ENCODE measurements at places on chromosomes 1 and 21. TPM values are rescaled to one million over a fixed set of nuclear protein-coding genes. Genes with fewer than 3 reads are reported as not detected.
A peak's percentile ranks its signal among the peaks of the same experiment; 100 is the strongest.

GRCh38 chr1:187167555-187167954 is 338.8 kb downstream of the PLA2G4A start:
- H3K36me3 ChIP-seq = no peaks in the 10 kb centered on the region
- no peaks in the 10 kb centered on the region for H3K4me1 ChIP-seq
- H3K27me3 ChIP-seq = no peaks in the 10 kb centered on the region
- no peak overlapping the region for H3K4me3 ChIP-seq
- DNase-seq = no peak

GRCh38 chr1:243725075-243725474 is 125.0 kb downstream of the AKT3 start:
- DNase-seq = no peak
- H3K36me3 ChIP-seq = peaks cover 4% of the 10 kb centered on the region
- no peaks in the 10 kb centered on the region for H3K27me3 ChIP-seq
- H3K4me3 ChIP-seq = no peak overlapping the region

DNA sequence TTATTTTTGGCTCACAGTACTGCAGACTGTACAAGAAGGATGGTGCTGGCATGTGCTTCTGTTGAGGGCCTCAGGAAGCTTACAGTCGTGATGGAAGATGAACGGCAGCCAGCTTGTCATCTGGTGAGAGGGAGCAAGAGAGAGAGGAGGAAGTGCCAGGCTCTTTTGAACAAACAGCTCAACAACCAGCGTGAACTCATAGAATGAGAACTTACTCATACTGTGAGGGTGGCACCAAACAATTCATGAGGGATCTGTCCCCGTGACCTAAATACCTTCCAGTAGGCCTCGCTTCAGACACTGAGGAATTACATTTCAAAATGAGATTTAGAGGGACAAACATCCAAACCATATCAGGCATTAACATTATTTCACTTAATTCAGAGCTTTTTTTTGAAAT is 84.7 kb downstream of the PKN2 start:
- DNase-seq = no peak
- peaks cover 29% of the 10 kb centered on the region for H3K36me3 ChIP-seq
- H3K4me1 ChIP-seq = peaks cover 14% of the 10 kb centered on the region
- no peaks in the 10 kb centered on the region for H3K27me3 ChIP-seq
- peak overlapping the region; percentile 10 for H3K27ac ChIP-seq

ARTN gene
- 0.26 TPM for total RNA-seq

- DNase-seq = no peak
- peaks cover 20% of the 10 kb centered on the region for H3K36me3 ChIP-seq
- no peak overlapping the region for H3K27ac ChIP-seq
- no peaks in the 10 kb centered on the region for H3K4me1 ChIP-seq
These were observed 50.8 kb downstream of the KCNAB2 start for GRCh38 chr1:6096243-6097116.

GUK1 gene
- 270 TPM for total RNA-seq
